ENCODE measurements at places on chromosomes 7 and 10.

- DNase-seq = peak; percentile 79
Measured at GRCh38 chr7:18503126-18503866, 7.7 kb downstream of the HDAC9 start.

DNA sequence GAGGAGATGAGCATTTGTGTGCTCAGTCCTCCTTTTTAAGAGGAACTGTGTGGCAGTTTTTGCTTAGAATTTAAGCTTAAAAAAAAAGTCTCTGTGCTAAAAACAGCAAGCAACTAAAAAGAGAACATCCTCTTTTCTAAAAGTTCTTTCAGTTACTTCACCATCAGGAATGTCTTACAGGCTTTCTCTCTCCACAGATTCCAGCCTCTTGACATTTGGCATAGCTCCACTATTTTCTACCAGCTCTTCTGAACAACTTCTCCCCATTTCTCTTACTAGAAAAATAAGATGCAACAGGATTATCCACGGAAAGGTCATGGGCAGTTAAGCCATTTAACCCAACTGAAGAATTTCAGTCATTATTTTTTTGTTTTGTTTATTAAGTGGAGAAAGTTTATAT lies 13.2 kb downstream of the PCLO start:
- no peak for DNase-seq

DNA sequence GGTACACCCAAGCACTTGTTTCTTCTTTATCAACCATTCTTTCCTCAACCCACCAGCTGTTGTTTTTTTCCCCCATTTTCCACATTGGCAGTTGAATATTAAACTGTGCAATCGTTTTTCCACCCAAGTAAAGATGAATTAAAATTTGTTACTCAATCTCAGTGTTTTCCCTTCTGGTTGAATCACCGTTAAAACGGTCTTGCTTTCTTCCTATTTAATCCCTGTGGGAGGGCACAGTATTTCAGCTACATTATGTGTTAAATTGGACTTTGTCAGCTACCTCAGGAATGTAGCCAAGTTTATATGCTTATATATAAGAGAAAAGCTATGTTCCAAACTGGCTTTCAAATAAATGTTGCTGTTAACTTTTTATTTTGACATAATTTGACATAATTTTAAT lies 19.9 kb downstream of the SLC35G1 start:
- DNase-seq = no peak

DNA sequence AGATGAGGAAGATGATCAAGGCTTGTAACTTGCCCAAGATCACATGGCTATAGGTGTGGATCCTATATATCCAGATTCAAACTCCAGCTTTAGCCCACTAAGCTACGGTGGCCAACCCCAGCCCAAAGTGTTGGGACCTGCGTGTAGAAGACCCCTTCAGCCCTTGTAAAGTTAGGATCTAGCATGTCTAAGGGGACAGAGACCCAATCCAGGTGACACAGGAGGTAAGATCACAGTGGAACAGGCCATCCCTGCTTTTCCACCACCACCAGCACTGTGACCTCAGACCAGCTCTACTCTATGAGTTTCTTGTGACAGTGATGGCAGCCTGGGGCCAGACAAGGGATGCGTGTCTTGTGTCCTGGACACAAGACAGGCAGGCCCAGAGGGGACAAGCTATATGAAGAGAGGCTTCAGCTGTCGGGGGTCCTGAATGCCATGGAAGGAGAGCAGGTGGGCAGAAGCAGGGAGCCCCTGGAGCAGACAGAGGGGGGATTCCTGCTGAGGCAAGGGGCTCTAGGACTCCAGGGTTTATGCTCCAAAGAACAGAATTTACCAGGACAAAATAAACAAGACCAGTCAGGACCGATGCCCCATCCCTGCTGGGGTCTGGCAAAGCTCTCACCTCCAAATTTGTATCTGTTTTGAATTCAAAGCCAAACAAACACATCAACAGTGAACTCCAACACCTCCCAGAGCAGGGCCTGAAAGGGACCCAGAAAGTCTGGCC lies 10.4 kb downstream of the GPRIN2 start:
- DNase-seq = no peak

- DNase-seq = no peak
Measured at GRCh38 chr10:20999699-21000098, 102.6 kb upstream of the NEBL start.

- DNase-seq = peak; percentile 32
Measured at GRCh38 chr10:19961076-19962053, 145.1 kb downstream of the PLXDC2 start.

DNA sequence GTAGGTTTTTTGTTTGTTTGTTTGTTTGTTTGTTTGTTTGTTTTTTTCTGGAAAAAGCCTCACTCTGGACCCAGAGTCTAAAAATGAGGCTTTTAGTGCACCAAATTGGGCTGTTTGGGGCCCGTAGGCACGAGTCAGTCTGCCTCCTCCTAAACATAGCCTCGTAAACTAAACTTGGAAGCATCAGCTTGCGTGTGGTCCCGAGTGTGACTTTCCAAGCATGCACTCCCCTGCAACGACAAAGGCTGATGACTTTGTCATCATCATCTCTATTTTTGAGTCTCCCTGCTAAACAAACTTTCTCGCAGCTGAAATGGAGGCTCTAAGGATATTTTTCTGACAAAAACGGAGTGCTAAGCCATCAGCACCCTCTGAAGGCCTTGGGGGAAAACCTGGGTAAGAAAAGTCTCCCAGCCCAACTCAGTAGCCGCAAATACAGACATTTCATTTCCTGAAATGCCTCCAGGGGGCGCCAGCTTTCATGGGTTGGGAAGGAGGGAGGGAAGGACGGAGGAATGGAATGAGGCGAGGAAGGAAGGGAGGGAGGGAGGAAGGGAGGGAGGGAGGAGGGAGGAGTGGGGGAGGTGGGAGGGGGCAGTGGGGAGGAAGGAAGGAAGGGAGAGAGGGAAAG lies 245.9 kb downstream of the KCNMA1 start:
- peak; percentile 87 for DNase-seq

DNA sequence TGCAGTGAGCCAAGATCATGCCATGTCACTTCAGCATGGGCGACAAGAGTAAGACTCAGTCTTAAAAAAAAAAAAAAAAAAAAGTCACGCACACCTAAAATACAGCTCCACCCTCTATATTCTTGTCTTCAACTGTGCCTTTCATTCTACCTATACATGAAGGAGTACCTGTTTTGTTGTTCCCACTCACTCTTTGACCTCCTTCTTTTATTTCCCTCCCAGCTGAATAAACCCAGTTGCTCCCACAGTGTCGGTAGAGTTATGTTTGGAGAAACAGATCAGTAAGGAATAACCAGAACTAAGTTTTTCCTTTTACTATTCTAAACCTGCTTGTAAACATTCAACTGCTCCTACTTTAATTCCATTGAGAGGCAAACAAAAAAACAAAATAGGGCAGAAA lies 50.3 kb downstream of the IDE start:
- DNase-seq = no peak

GRCh38 chr10:50610368-50610767 lies 13.4 kb downstream of the SGMS1 start:
- no peak for DNase-seq

DNA sequence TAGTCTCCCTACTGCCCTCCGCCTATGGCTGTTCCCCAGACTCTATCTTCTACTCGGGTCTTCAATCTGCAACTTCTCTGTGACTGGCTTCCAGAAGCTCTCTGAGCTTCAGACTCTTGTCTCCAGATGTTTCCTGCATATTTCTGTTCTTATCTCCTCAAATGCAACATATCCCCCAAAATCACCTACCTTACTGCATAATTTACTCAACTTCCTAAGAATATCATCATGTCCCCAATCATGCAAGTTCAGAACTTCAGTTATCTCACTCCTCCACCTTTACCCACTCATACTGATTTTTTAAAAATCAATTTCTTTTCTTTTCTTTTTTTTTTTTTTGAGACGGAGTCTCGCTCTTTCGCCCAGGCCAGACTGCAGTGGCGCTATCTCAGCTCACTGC lies 68.8 kb downstream of the RAPGEF5 start:
- DNase-seq = no peak

GRCh38 chr7:8507566-8507965 lies 74.2 kb downstream of the NXPH1 start:
- no peak for DNase-seq
